ENCODE measurements at places on chromosomes 12 and 14.

DNA sequence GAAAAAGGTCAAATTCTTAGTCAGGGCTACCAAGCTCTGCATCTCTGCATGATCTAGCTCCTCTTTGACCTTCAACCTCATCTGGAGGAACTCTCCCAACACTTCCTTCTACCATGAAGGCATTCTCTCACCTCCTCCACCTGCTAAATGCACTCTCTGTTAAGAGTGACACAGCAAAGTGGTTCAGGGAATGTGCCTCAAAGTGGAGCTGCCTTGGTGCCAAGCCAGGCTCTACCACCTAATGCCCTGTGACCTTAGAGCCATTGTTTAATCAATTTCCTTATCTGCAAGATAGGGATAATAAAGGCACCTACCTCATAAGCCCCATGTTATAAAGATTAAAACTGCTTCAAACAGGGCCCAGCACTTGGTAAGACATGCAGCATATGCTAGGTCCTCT lies 236.7 kb downstream of the ANO2 start:
- no peak for DNase-seq

GRCh38 chr12:130710733-130711080 lies 5.4 kb downstream of the RIMBP2 start:
- DNase-seq = peak; percentile 73

GRCh38 chr12:67410667-67411067 lies 141.5 kb downstream of the CAND1 start:
- no peak for DNase-seq

DNA sequence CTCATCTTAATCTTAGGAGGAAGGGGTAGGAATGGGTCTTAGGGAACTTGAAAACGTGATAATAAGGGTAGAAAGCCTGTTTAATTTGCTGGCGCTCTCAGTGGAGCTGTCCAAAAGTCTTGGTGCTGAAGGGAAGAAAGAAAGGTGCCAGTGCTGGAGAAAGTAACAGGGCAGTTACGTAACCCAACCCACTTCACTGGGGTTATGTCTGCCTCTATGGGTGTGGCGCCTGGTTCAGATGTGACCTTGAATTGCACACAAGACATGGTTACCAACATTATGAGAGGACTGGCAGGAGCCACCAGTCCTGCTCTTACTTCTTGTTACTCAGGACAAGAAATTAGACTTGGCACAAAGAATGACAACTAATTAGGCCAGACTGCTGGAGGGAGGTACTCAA lies 18.6 kb upstream of the GPATCH2L start:
- peak; percentile 26 for DNase-seq

DNA sequence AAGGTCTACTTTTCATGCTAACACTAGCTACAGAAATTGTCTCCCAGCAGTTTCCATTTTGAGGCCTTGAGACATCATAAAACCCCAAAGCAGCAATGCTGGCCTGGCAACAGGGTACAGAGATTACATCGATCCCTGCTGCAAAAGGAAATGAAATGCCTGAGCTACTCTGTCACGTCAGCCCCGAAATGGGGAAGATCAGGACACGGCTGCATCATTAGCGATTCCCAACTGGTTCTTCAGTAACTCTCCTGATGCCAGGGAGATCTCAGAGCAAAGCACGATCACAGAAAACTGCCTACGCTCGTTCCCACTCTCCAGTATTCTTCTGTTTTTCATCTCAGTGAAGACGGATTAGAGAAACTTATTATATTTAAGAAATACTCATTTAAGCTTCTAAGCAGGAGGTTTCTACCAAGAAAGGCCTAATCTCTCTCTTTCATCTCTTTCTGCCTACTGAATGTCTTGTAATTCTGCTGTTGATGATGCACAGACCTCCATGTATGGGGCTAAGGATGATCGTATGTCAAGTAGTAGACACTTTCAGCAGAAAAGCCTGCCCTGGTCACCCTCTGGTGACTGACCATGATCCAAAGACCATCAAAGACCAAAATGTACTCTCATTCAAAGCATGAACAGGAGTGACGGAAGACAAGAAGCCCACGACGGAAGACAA lies 168.5 kb downstream of the RIMBP2 start:
- DNase-seq = no peak

GRCh38 chr12:118103601-118104382 lies at the start of gene VSIG10:
Gene VSIG10, minus strand, starts transcription at chr12:118104011. Its CDS starts 340 bp downstream, at chr12:118103671.
- DNase-seq = peak; percentile 92

GRCh38 chr12:109716512-109717389 lies 3.1 kb downstream of the FAM222A start:
- no peak for DNase-seq

- DNase-seq = no peak
Observed at GRCh38 chr12:13390918-13391317, 194.4 kb downstream of the EMP1 start.

DNA sequence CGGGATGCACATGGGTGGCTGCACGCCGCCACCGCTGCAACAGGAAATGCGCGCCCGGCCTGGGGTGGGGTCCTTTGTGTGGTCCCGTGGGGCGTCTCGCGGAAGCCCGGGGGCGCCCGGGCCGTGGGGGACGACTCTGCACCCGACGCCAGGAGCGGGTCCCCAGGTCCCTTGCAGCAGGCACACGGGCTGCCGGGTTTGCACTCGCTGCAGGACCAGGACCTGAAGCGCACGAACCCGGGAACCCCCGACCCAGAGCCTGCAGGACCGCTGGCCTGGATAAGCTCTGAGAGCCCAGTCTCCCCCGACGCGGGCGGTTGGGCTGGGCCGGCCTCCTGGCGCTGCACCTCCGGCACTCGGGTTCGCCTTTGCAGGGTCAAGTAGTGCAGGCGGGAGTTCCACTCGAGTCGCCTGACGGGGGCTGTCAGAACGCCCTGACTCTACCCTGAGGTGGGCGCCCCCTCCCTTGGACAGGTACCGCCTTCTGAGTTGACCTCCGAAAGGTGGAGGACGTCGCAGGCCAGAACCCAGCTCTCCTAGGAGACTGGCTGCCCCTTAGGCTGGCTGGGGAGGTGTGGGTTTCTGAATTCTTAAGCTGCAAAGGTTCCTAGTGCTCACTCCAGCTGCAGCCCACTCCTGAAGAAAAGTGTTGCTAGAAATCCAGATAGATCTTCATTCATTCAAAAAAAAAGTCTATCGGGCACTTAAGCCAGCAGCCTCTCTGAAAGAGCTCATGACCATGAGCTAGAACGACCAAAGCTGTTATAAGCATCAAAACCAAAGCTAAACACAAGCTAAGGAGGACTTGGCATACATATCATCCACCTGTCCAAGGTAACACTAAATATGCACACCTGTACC lies 68.0 kb downstream of the RNF34 start:
- no peak for DNase-seq

DNA sequence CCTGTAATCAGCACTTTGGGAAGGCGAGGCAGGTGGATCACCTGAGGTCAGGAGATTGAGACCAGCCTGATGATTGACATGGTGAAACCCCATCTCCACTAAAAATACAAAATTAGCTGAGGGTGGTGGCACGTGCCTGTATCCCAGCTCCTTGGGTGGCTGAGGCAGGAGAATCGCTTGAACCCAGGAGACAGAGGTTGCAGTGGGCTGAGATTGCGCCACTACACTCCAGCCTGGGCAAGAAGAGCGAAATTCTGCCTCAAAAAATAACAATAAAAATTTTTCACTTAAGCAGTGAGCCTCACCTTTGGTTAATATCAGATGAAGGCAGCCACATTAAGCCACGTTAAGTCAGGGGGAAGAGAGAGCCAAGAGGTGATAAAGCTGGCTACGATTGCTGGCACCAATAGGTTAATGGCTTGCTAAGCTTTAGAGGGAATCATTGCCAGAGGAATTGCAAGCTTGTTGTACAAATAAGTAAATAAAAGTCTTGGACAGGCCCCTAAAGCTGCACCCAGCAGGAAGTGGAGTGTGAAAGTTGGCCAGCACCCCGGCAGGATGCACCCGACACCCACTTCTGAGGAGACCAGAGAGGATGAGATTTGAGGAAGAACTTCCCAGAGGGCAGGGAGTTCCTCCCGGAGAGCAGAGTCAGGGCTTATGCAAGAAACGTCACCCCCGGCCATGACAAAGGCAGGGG lies 41.3 kb upstream of the TESC start:
- DNase-seq = no peak

- no peak for DNase-seq
Observed at GRCh38 chr12:119828300-119828699, 48.8 kb downstream of the CIT start.

DNA sequence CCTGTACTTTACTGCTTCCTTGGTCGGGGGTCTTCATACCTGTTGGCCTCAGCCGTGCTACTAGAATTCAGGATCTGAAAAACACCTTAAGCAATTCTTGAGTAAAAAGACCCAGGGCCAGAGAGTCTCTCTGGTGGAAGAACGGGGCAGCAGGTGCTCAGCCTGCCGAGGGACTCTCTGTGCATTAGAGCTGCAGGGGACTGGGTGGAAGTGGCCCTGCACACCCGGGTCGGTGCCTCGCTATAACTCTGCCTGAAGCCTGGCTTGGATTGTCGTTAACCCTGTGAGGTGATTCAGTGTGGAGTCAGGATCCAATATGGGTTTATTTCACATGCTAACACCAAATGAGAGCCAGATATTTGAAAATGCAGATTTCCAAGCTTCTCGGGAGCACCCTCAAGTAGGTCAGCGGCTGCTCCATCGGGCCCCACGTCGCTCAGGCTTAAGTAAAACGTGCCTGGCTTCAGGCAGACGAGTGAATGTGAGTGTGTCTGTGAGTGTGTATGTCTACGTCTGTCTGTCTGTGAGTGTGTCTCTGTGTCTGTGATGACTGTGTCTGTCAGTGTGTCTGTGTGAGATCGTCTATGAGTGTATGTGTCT lies 35.1 kb upstream of the C14orf180 start:
- DNase-seq = peak; percentile 64

DNA sequence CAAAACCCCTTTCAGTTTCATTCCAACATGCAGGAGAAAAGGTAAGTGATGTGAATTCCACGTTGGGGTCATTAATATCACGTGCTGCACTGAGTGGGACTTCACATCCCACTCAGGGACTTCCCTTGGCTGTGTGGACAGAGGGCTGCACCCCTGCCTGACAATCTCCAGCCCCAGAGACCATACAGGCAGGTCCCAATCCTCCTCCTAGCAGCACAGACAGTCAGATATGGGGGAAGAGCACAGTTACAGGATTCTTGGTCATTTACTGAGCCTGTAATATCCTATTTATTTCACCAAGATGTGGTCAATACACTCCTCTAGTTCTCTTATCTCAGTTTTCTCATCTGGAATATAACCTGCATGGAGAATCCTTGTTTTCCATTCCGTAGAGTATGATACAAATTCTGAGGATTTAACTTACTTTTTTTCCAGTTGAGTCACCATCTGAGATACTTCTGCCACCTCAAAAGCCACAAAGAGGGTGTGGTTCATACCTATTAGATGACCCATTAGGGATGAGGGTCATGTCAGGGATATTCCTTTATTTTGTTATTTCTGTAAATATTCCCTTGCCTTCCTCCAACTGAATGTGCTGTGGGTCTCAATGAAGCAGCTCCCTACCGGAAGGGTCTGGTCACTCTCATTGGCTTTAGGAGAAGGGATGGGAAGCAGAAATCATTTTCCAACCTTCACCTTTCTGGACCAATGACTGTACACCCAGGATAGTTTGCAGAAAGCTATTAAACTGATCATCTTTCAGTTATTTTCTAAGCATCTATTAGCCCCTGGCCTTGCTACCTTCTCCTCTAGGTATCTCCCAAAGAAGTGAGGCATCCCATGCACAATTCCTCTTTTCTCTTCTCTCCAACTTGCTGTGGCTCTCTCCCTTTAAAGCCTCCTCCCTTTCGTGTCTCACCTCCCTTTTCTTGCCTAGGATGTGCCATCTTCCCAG lies 43.0 kb upstream of the NTF3 start:
- no peak for DNase-seq

DNA sequence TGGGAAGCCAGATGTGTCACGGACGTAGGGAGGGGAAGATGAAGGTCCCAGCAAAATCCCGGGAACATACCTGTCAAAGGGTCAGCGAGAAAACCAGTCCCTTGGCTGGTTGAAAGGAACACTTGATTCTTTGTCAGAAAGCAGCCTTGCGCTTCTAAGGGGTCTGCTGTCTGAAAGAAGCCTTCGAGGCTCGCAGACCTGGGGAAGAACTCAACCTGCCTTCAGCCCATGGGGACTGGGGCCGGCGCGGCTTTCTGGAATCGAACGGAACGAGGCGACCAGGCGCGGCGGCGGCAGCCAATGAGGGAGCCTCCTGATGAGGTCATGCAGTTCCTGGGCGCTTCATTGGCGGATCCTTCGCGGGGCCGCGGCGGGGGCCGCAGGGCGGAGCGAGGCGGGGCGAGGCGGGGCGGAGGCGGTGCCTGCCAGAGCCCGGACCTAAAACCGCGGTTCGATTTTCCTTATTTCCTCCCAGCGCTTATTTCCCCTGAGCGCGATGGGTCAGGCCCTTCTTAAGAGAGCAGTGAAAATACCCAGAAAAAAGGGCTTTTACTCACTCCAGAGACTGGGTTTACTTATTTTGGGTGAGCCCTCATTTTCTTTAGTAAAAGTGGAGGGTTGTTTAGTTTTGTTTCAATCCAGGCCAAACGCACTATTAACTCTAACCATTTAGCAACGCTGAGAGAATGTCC lies 11.8 kb upstream of the TTC7B start:
- DNase-seq = peak; percentile 98

- DNase-seq = no peak
Observed at GRCh38 chr14:61120576-61120975, 139.5 kb downstream of the SLC38A6 start.

- no peak for DNase-seq
Observed at GRCh38 chr14:104431351-104431928, 148.1 kb upstream of the C14orf180 start.

DNA sequence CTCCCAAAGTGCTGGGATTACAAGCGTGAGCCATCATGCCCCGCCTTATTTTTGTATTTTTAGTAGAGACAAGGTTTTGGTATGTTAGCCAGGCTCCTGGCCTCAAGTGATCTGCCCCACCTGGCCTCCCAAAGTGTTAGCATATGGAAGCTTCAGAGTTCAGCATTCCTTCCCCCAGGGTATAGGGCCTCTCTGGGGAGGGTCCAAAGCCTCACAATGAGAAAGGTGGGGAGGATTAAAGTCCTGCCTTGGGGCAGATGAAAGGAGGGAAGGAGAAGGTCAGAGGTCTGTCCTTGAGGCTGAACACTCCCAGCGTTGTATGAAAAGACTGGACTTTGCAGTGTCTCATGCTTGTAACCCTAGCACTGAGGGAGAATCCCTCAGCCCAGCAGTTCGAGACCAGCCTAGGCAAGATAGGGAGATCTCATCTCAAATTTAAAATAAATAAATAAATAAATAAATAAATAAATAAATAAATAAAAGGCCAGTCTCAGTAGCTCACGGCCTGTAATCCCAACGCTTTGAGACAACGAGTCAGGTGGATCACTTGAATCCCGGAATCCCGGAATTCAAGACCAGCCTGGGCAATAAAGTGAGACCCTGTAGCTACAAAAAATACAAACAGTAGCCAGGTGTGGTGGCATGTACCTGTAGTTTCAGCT lies 22.0 kb upstream of the RCOR1 start:
- no peak for DNase-seq

Data from mesenteric fat pad (tissue), 1 donor.